ENCODE measurements at places on chromosomes 1 and 21.

GRCh38 chr21:35491920-35492678, 443.0 kb upstream of the RUNX1 start:
- no peak for DNase-seq

DNA sequence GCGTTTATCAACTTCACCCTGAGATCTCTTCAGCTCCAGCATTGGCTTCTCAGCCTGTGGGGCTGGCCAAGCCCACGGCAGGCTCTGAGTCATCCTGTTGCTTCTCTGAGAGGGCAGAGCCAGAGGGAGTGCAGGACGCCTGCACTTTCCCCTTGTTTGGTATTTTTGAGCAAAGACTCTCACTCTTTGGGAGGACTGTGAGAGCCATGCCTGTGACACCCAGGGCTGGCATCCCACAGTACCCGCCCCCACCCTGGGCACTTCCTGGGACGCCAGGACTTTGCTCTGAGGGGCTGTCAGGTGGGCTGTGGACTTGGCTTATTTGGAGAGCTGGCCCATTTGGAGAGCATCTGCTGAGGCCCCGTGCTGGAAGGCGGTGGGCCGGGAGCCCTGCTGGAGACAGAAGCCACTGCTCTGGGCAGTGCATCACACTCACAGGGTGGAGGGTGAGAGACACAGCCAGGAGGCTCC, 37.4 kb downstream of the VANGL1 start:
- no peak for DNase-seq

DNA sequence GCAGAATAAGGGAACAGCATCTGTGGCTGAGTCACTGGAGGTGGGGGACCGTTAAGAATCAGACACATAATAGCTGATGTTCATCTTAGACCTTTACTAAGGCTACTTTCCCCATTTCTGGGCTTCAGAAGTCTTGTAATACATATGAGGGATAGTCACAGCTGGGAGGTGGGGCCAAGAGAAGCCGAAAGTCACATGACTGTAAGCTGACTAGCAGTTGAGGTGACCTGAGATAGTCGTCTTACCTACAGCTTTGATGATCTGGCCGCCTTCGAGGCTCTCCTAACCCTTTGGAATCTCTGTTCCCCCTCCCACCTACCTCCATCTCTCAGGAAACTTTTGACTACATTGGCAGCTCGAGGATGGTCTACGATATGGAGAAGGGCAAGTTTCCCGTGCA, 9.4 kb downstream of the NCSTN start:
- no peak for DNase-seq

GRCh38 chr1:178651742-178652141, 73.3 kb upstream of the RALGPS2 start:
- no peak for DNase-seq

DNA sequence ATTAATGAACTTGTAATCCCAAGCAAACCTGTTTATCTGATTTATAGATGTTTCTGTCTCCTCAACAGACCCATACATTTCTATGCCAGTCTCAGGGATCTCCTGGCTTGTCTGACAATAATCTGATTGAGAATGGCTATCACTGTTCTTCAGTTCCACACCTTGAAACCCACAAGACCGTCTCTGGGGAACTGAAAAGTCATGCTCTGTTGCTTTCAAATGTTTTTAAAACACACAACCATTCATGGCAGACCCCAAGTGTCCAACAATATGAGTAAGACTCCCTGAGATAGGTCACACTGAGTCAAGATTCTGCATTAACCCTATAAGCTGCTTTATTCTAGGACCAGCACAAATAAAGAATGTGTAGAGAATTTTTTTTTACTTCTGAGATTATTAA, 611.2 kb upstream of the PLXNA2 start:
- DNase-seq = no peak

DNA sequence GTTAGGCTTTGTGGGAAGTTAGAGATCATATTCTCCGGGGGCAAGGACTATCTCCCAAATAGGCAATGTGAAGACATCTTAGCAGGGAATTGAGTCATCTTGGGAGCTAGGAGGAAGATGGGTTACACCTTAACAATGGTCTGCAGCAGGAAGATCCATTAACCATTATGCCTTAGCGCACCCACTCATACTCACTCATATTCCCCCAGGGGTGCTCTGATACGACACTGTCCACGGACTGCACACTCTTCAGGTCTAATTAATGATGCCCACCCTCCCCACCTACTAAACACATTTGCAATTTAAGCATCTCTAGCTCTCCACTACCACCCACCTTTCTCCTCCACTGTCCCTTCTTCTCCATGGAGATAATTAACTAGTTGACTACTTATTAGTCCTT, 857 bp upstream of the AK5 start:
- DNase-seq = no peak

DNA sequence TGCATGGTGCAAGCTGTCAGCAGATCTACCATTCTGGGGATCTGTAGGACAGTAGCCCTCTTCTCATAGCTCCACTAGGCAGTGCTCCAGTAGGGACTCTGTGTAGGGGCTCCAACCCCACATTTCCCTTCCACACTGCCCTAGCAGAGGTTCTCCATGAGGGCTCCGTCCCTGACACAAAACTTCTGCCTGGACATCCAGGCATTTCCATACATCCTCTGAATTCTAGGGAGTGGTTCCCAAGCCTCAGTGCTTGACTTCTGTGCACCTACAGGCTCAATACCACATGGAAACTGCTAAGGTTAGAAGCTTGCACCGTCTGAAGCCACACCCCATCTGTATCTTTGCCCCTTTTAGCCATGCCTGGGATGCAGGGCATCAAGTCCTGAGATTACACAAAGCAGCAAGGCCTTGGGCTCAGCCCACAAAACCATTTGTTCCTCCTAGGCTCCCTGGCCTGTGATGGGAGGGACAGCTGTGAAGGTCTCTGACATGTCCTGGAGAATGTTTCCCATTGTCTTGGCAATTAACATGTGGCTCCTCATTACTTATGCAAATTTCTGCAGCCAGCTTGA, 117.0 kb upstream of the NFIA start:
- DNase-seq = no peak

GRCh38 chr1:155424091-155424490, 103.4 kb downstream of the RUSC1 start:
- DNase-seq = no peak

- no peak for DNase-seq
Measured at GRCh38 chr1:214581785-214582184, 21.2 kb upstream of the CENPF start.

DNA sequence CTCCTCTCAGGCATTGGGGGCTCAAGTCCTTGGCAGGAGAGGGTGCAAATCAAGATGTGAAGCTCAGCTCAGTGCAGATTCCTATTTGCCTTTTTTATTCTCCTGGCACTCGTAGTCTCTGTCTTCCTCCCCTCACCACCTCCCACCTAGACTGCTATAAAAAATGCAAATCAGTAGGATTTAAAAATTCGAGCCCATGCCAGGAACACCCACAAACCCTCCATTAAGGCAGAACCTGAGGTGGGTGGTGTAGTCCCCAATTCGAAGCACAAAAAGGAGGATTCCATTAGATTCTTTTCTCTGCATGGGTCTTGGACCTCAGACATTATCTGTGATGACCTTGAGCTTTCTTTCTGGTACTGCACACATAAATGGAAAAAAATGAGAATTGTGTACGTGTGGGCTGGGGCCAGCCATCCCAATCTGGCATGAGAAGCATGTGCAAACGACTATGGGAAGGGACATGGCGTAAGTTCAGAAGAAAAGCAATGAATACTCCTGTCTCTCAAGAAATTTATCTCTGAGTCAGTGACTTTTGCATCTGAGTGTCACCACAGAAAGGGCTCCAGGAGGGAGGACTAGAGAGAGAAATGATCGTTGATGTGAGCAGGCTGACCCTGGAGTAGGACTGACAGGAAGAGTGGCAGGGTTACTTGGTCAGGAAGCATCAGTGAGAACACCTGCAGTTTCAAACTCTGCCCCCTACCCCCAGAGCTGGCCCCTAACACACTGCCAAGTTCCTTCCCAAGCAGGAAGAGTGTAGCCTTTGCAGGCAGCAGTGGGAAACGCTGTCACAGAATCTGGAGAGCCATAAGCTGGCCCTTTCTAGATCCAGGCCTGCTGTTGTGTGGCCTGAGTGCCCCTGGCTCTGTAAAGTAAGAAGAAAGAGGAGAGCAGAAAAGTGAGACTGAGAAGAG, 1.7 kb downstream of the INKA2 start:
- DNase-seq = no peak

DNA sequence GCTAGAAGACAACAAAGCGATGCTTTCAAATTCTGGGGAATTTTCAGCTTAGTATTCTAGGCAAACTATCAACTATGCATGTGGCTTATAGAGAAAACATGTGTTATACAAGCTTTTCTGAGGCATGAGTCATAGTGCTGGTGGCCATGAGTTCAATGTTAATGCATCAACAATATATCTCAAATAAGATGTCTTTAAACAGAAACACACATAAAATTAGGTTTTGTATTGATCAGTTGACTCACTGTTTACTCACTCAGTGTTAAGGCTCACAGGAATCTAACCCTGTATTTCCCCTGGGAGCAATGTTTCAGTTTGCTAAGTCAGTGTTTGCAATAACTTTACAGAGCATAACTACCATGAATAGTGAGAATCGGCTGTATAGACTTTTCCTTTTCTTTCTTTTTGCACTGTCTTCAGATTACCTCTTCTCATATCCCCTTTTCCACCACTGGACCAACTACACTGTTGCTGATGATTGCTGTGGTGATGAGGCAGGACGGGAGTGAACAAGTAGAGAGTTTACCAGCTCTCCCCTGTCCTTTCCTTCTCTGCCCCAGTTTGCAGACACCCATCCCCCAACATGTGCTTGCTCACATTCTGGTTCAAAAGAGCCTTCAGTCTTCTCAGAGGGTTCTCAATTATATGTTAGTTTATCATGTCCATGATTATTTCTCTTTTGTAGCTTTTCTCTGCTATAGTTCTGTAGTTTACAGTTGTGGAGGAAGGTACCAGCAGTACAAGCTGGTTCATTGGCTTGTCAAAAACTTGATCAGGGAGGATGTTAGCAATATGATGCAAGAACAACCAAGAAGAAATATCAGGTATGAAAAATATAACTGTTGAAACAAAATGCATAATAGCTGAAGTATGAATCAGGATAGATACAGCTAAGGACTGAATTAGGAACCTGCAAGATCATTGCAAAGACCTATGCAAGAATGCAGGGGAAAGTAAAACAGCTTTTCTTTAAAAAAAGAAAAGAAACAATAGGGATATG, 23.9 kb downstream of the CD2 start:
- no peak for DNase-seq

DNA sequence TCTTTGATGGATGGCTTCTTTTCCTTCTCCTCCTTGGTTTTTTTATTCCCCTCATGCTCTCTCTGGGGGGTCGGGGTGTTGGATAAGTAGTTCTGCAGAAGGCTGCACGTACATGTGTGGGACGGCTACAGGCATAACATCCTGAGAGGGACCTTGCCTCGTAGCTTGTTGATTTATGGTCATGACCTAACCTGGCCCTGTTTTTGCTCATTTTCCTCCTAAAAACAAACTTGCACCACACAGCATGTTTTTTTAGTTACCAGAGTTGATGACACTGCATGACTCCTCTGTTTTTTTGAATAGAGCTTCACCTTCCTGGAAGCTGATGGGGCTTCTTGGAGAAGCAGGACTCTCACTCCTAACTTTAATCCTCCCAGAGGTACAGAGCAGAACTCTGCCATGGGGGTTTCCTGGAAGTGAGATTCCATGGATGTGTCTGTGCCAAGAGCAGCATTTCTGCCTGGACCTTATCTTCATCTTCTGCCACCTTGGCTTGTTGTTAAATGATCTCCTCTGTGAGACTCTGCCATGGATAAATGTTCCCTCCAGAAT, 114.7 kb downstream of the PAPPA2 start:
- no peak for DNase-seq
